ENCODE measurements at places on chromosomes 2 and 18.

- no peak for DNase-seq
Measured at GRCh38 chr2:62150597-62151305, 45.2 kb upstream of the B3GNT2 start.

- no peak for DNase-seq
Measured at GRCh38 chr2:49404108-49404507, 249.8 kb upstream of the FSHR start.

- DNase-seq = no peak
Measured at GRCh38 chr2:147860009-147860408, 15.2 kb downstream of the ACVR2A start.

GRCh38 chr2:159506764-159507440 is 109.4 kb downstream of the BAZ2B start:
- no peak for DNase-seq

- no peak for DNase-seq
Measured at GRCh38 chr18:48982266-48982665, 31.5 kb upstream of the SMAD7 start.

DNA sequence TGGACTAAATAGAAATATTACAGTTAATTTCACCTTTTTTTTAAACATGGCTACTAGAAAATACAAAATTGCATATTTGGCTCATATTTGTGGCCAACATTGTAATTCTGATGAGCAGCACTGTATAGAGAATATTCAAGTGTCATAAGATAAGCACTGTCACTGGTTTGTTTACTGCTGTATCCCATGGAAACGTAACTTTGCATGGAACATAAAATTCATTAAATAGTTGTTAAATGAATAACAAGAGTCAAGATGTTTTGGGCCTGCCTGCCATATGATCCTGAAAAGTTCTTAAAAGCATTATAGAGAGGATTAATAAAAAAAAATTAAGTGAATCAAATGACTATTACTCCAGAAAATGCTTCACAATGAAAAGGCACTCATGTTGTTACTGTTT is 763.7 kb upstream of the CRIM1 start:
- DNase-seq = no peak

- DNase-seq = no peak
Measured at GRCh38 chr18:80076379-80076778, 32.7 kb upstream of the ADNP2 start.

DNA sequence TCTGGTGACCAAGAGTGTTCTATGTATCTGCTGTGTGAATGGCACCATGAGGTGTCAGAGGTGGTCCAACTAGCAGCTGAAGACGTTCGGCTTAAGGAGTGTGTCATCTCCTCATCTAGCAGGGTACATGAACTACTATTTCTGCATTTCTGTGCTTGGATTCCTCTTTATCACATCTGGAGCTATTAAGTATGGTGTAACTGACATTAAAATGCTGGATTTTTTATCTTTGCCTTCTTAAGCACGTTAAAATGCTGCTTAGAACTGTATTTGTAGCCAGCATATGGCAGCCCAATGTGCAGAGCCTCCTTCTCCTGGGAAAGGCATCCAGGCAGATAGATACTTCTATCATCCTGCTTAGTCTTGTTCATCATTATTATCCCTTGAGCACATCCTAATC is 409.3 kb upstream of the MMADHC start:
- no peak for DNase-seq

GRCh38 chr2:172938713-172939375 is 136.8 kb upstream of the MAP3K20 start:
- DNase-seq = no peak

- no peak for DNase-seq
Measured at GRCh38 chr2:215410932-215411285, 25.0 kb downstream of the FN1 start.

DNA sequence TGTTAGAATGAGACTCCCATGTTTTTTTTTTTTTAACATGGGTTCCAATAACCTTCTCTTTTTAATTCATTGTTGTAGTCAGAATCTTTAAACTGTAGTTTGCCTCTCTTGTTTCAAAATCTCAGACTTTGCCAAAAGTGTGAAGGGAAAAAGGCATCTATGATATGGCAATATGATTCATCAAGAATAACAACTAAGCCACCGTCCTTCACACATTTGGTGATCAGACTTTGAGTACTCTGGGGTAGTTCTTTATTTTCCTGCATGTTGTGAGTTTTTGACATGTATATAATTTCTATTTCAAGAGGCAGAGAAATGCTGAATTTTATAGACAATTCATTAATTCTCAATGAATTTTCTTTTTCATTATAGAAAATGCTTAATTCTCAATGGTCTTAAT is 53.5 kb upstream of the CERS6 start:
- DNase-seq = no peak

DNA sequence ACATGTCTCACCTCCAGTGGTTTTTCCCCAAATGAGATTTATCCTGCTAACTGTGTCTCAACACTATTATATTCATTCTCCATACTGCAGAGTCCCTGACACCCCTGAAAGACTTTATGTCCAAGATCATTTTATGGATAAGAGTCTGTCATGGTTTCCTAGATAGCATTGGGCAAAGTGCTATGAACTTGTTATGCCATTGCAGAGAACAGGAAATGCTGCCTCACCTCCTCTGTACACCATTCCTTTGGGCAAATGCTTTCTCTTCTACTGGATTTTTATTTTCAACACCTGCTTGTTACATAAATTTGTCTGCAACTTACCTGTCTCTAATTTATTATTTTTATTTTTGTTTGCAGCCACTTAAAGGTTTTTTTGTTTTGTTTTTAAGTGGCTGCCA is 652.5 kb upstream of the FAM98A start:
- DNase-seq = no peak

DNA sequence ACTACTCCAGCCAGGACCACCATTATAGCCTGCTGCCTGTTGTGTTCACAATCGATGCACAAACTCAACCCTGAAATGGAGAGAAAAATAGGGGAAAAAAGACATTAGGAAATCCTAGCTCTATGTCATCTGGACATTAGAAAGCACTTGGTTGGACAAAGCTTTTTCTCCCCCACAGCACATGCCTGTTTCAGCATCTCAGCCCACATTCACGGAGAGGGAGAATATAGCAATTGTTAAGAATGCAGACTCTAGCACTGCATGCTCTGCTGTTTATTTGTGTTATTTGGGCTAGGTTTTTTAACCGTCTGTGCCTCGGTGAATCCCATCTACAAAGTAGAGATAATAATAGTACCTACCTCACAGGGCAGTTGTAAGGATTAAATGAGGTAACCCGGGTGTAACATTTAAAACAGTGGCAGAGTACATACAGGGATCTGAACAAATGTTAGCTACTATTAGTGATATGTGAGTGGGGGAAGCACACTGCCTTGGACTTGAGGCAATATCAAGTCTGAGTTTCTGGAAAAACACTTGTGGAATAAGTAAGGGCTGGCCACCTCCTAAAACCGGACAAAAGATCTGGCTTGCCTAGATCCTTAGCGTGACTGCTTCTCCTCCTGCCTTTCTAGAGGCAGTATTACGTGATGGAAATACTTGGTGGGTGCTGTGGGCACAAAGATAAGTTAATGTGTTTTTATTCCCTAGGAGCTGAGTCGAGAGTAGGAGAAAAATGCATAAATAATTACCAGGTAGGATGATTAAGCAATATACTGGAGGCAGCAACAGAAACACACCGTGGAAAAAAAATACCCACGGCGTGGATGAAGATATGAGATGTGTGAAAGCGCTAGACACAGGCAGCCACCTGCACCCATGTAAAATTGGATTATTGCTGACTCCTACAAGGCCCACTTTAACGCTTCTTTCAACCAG is 1.0 kb upstream of the PPP1CB start:
- DNase-seq = no peak

DNA sequence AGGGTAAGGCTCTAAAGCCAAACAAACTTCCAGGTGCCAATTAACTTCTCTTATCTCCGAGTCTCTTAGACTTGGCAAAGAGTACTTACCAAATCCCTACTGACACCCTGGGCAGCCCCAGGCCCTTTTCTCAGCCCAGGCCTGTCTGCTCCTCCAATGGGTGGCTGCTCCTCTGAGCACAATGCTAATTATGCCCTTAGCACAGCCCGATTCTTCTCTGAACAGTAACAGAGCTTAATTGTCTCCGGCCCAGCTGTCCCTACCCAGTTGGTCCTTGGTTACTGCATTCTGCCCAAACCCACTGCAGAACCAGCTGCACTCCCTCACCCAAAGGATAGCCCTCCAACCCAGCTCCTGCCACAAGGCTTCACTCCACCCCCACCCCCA is 110.3 kb downstream of the SMAD7 start:
- DNase-seq = no peak

GRCh38 chr2:17538022-17538843 is 2.3 kb upstream of the VSNL1 start:
- no peak for DNase-seq

DNA sequence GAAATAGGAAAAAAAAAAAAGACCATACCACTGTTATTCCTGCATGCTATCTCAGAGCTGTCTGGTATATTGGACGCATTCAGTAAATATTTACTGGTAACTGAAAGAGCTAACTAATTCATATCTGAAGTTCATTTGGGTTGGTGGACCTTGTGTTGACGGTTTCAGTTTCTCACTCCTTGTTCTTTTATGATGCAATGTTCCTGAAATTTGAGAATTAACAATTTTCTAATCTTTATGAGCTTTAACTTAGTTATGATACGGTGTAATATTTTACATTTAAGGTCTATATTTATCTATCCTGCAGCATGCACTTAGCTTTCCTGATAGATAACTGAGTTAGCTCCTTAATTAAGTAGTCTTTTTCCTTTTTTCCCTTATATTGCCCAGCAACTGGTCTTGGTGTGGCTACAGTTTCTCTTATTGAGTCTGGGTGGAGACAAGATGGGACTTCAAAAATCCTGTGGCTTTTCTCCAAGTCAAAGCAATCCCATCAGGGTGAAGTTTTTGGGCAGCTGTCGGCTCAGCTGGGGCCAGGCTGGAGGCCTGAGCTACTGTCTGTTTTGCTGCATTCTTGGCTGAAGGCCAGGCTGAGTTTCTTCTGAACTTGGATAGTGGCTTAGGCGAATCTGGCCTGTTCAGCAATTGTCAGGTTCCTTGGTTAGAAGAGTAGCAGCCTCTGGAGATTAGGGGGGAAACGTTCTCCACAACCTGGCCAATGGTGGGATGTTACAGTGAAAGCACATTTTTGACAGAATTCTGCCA is 78.4 kb upstream of the MEX3C start:
- DNase-seq = no peak

- DNase-seq = no peak
Measured at GRCh38 chr2:217114117-217114516, 254.3 kb upstream of the TNP1 start.

- no peak for DNase-seq
Measured at GRCh38 chr2:160288324-160288723, 88.3 kb upstream of the ITGB6 start.

DNA sequence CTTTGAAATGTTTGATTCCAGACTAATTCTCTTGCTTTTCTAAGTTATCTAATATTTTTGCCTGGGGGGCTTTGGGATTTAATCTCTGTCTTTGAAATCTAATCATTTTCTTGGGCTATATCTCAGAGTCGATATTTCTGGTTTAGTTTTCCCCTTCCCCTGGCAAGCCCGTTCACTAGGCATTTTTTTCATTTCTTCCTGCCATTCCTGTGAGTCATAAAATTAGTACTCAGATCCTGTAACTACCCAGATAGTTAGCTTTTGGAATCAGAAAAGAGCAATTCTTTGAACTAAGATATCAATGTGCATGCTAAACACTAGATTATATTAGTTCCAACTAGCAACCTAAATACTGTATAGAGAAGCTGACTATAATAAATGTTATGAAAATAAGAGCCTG is 29.4 kb upstream of the RNF149 start:
- no peak for DNase-seq

DNA sequence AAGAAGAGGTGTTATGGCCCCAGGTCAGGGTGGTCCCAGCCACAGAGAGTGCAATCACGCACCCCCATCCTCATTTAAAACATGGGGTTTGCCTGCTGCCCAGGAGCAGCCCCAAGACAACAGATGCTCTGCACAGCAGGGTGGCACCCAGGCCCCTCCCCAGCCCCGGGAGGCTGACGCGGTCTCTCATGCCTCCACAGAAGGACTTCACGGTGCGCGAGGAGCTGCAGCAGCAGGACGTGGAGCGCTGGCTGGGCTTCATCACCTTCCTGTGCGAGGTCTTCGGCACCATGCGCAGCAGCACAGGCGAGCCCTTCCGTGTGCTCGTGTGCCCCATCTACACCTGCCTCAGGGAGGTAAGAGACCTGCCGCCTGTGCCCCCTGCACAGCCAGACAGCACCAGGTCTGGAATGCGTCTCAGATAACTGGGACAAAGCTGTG is 133.7 kb downstream of the SMAD7 start:
- no peak for DNase-seq

DNA sequence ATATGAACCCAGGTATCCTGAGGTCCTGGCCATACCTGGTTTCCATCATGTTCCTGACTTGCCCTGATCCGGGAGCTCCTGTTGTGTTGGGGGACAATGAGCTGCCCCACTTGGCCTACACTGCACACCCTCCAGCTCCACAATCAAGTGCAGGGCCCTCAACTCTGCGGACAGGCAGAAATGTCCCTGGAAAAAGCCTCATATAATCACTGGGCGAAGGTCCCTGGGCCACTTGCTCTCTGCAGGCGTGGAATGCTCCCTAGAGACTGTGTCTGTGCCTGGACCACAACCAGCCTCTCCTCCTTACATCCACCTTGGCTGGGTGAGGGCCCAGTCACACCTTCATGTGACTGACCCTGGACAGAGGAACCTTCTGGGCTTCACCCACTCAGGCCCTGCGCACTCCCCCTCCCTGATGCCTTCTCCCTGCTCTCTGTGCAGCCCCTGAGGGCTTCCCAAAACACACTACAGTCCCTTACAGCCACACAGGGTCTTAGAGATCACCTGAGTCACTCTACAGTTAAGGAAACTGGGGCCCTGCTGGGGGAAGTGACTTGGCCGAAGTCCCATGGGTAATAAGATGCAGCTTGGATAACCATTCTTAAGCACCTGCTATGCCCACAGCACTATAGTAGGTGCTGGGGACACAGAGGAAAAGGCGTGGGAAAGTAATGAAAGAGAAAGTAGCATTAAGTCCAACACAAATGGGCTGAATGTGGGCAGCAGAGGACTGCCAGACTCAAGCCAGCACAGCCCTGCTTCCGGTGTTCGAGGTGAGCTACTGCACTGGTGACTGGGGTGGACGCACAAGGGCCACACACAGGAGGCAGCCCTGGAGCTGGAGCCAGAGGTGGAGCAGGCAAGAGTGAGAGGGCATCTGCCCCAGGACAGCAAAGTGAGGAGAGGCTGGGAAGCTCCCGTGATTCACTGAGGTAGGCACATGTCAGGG is 9.8 kb downstream of the BOLA3 start:
- no peak for DNase-seq

- no peak for DNase-seq
Measured at GRCh38 chr2:201223089-201224073, 37.0 kb upstream of the CASP8 start.

- no peak for DNase-seq
Measured at GRCh38 chr2:18649502-18650135, 60.2 kb upstream of the NT5C1B start.

DNA sequence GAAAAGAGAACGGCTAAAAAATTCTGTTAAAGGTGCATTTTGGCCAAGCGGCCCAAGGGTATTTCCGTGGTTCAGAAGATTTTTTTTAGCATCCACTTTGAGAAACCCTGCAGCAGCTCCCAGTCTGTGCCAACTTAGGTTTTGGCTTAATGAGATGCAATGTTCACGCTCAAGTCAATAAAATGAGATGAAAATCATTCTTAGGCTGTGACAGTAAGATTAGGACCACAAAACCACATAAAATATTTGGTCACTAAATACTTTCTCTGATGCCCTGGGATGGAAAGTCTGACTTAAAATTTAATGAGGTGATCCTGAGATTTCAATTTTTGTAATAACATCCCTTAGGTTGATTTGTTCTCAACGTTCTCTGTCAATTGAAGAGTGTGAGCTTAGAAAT is 74.2 kb upstream of the FHL2 start:
- DNase-seq = no peak

GRCh38 chr2:28898048-28898447 is 3.6 kb downstream of the WDR43 start:
- no peak for DNase-seq

Measured in stimulated activated CD8-positive, alpha-beta memory T cell treated with anti-CD3 and anti-CD28 coated beads, Interleukin-4, amount 100 ng/mL, for 1 hour (primary cell).